ENCODE measurements at places on chromosomes 5 and 9.

- DNase-seq = no peak
Observed at GRCh38 chr5:81525690-81526089, 131.8 kb upstream of the ACOT12 start.

DNA sequence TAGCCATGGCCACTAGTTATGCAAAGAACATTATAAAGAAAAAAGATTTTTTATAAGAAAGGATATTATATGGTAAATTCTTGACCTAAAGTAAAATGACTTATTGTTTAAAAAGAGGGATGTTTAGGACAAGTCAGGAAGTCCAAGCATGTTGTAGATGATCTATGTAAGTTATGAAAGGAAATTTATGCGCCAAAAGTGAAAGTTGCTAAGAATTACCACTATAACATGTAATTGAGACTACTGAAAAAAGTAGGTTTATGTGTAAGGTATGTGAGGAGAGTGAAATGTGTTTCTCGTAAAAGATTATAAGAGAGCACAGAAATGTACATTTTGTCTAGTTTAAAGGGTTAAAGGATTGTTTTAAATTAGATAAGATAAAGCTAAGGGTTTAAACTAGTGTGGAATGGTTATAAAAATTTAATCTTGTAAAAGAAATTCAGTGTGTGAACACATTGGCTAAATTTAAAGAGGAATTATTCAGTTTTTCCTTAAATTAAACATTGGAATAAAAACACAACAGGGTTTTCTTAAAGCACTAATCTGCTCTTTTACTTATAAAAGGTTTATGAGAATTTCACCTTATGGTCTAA lies 1100.4 kb upstream of the EDIL3 start:
- no peak for DNase-seq

DNA sequence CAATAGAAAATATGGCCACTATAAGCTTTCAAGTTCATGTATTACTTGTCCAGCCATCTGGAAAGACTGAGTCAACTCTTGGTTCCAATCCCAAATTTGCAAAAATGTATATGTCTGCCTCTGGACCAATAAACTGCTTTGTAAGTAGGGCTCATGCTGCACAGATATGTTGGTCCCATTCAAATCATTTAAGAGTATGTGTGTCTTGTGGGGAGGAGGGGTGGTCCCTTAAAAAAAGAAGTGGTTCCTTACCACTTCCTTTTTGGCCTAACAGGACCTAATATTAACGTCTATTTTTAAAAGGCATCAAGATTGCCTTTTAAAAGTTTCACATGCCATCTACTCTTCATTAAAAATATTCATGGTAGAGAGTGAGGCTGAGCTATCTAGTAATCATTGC lies 214.9 kb downstream of the KCTD16 start:
- no peak for DNase-seq

DNA sequence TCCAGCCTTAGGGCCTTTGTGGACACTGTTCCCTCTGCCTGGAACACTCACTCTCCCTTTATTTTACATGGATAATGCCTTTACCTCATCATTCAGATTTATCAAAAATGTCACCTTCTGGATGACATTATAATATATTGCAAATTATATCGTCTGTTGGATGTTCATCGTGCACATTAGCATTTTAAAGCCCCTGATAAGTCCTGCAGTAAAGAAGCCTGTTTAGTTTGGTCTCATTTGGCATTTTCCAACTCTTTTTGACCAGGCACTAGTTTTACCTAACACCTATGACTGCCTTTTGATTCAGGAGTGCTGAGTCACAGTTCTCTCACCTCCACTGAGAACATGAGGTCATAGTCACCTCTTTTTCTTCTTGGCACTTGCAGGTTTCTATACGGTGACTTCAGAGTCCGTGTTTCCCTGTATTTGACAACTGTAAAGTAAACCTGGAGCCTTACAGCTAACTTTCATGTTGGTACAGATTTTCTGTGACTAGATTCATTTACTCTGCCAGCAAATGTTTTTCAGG lies 57.7 kb upstream of the STC2 start:
- DNase-seq = no peak

DNA sequence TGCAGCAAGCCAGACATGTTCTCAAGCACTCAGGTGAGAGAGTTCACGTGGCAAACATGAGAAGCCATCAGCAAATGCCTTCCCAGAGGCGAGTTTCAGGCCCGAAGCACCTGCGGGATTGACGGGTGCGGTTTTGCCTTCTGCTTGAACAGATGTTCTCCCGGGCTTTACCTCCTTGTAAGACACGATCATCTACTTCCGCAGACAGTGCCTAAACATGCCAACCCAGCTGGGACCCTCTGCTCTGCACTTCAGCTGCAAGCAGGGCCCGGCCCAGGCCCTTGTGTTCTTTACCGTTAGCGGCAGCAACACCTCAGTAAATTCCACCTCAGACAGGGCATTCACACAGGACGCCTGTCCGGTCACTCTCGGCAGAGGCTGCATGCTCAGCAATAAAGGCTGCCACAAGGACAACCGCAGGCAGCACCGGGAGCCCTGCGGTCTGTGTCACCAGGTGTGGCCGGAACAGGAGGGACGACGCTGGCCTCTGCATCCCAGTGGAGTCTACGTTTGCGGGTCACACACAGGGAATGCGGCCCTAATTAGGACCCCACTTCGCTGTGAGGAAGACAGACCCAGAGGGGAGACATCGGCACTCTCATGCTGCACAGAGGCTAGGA lies 139.6 kb downstream of the ROR2 start:
- no peak for DNase-seq

DNA sequence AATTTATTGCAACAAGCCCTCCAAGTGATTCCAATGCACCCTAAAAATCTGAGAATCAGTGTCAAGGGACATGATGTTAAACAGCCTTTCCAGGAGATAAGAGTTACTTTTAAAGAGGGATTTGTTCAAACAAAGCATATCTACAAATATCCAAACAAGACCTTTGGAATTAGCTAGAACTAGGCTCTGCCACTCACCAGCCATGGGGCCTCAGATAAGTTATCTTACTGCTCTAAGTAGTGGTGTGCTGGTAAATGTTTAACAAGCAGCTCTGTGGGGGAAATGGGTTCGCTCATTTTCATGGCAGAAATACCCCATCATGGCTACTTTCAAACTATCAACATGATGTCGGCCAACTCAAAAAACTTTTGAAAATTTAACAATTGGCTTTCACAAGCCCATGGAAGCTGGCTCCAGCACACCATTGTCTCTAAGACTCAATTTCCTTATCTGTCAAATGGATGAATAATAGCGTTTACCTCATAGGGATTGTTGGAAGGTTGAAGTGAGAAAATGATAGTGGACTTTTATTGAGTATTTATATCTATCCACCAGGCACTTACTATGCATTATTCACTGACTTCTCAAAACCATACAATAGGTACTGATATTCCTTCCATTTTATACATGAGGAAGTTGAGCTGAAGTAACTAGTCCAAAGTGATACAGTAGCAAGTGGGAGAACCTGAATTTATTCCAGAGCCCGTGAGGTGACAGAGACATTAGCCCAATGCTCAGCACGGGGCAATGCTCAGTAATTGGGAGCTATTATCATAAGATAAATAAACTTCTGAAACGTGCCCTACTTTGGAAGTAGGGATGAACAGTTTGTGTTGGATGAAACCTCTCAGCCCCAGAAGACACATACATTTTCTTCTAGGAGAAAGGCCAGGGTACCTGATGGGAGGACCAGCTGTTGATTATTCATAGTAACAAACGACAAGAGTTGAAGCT lies 43.2 kb downstream of the SH3RF2 start:
- peak; percentile 12 for DNase-seq

DNA sequence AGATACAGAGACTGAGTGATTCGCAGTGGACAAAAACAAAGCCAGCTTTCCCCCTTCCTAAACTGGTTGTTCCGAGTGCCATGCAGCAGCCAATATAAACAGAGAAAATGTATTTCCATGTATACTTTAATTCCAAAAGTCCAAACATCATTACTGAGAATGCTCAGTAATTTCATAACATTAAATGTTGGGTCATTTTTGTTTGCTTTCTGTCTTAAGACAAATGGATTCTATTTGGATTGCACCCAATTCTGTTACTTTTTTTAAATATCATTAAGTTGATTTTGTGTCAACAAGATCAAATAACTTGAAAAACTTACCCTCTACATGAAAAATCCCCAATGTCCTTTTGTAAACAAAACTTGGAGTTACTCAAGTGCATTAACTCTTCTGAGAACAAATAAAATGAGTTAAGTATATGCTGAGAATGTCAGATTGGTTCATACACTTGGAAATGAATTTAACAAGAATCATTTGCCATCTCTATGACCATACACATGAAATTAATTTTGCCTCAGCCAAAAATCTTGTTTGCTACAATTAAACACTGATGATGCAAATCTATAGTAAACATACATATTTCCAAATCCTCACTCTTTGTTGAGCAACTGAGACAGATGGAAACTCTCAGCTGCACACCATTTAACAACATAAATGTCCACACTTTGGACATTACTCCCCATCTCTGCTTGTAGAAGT lies 19.4 kb downstream of the LURAP1L start:
- no peak for DNase-seq
